PC-3 (cell line): ENCODE measurements at places on chromosomes 1 and 21. TPM values are rescaled to one million over a fixed set of nuclear protein-coding genes. Genes with fewer than 3 reads are reported as not detected.

GRCh38 chr1:2241820-2242219 lies 13.7 kb downstream of the SKI start:
- DNase-seq = no peak

Gene CLCN6
- total RNA-seq = 6.1 and 12.9 TPM in 2 replicates

Gene UQCRHL
- 8.7 and 11.2 TPM in 2 replicates for total RNA-seq

GRCh38 chr21:43911015-43911934 lies 46.3 kb downstream of the AGPAT3 start:
- DNase-seq = no peak

DNA sequence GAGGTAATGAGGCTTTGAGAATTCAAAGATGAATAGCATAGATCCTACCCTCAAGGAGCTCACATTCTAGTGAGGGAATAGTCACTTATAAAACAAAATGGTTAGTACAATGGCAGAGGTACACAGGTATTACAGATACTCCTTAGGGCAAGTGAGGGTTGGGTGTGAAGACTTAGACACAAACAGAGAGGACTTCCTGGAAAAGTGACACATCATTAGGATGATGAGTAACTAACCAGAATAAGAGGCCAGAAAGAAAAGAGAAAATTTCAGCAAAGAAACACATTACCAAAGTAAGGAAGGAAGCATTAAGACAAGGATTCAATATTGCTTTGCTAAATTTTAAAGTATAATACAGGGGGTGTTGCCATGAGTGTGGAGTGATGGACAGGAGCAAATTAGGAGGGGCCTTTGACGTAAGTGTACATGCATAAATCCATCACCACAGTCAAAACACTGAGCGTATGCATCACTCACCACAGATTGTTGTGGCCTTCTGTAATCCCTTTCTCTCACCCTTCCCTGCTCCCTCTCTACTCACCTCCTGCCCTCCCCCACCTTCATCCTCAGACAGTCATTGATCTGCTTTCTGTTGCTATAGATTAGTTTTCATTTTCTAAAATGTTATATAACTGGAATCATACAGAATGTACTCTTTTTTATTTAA lies 7.9 kb downstream of the CD53 start:
- DNase-seq = peak; percentile 23

- no peak for DNase-seq
Observed at GRCh38 chr1:169318536-169319244, 48.9 kb downstream of the NME7 start.

GRCh38 chr1:156961709-156962108 lies 41.3 kb downstream of the LRRC71 start:
- peak; percentile 44 for DNase-seq

GRCh38 chr21:41228492-41228891 lies 60.5 kb downstream of the BACE2 start:
- DNase-seq = no peak

GRCh38 chr1:85134583-85135391 lies 66.0 kb downstream of the SYDE2 start:
- DNase-seq = peak; percentile 63

GRCh38 chr1:230814949-230815692 lies 53.2 kb downstream of the C1orf198 start:
- no peak for DNase-seq

GRCh38 chr1:52850951-52851350 lies 8.4 kb downstream of the ZYG11A start:
- DNase-seq = no peak

Gene ESPN
- total RNA-seq = 11.1 and 14.1 TPM in 2 replicates
